ENCODE measurements at places on chromosomes 2 and 18.

DNA sequence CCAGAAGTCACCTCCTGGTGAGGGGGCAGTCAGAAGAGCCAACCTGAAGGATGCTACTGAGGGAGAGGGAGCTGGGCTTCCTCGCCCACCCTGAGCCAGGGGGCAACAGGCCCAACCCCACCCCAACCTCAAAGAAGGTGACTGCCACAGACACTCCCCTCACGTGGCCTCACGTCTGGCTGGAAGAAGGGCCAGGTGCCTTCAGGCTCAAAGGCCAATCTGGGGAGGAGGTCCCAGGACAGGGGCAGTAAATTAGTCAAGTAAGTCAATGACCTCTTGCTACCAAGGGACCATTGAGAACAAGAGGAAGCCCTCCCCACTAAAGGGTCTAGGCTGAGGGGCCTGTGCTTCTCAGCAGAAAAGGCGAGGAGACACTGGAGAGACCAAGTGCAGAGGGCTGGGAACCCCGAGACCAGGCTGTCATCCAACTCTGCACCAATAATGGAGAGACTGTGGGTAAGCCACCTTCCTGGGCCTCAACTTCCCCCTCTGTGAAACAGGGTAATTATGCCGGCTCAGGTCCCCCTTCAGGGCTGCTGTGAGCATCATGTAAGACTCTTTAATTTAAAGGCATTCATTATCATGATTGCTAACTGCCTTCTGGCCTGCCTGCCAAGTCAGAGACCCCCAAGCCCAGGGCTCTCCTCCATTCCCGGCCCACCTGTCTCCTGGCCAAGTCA lies 20.2 kb upstream of the TNS1 start:
- DNase-seq = no peak

- no peak for DNase-seq
Measured at GRCh38 chr2:149334156-149334555, 3.8 kb downstream of the LYPD6 start.

DNA sequence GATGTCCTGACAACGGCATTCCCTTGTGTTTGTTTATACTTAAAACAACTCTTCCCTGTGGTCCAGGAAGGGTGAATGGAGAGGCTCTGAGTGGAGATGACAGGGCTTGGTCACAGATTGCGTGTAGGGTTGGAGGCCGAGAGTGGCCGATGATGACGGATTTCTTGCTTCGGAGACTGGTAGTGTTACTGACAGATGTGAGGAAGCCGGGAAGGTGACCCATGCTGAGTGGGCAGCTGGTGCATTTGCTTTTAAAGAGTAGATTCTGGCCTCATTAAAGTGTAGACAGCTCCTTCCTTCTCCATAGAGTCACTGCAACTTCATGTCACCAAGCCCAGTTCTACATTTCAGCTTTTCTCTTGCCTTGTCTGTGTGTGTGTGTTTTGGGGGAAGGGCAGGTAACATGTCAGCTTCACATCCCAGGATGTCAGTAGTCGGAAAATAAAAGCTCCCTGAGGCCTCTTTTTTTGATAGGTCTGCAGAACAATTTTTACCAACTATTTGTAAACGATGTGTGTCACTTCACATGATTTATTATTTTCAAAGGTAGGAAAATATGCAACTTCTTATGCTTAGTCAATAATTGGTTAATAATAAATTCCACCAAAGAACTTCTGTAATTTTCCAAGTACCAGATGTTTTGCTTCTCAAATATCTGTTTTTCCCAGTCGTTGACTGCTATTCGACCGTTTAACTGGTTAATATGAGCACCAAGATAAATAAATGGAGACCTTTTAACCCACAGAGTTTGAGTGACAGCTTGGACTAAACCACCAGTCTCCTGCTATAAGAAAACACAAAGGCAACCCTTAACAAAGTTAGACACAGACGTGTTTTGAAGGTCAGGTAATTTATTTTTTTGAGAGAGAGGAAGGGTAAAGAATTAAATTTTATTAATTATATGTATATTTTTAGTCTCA lies 436.9 kb downstream of the SLC4A3 start:
- no peak for DNase-seq

- DNase-seq = no peak
Measured at GRCh38 chr18:6837904-6838303, 108.4 kb downstream of the ARHGAP28 start.

DNA sequence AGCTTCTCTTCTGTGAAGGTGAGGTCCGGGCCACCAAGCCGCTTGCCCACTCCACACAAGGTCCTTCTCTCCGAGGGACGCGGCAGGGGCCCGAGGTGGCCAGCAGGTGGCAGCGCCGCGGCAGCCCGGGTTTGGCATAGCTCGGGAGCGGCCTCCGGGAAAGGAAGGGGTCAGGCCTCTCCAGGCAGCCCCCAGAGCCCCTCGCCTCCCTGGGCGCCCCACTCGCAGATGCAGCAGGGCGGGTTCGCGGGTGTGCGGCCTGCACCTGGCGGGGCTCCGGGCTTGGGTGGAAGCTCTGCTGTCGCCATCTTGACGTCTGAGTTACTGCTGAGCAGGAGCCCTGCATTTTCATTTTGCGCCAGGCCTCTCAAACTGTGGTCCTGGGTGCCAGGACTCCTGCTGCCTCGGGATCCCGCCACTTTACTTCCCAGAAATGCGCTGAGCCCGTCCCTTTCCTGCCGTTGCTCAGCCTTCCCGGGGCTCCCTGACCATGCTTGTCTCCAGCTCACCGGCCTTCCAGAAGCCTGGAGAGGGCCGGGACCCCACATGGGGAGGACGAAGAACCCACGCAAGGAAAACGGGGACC lies 18.6 kb upstream of the NCL start:
- peak; percentile 41 for DNase-seq

DNA sequence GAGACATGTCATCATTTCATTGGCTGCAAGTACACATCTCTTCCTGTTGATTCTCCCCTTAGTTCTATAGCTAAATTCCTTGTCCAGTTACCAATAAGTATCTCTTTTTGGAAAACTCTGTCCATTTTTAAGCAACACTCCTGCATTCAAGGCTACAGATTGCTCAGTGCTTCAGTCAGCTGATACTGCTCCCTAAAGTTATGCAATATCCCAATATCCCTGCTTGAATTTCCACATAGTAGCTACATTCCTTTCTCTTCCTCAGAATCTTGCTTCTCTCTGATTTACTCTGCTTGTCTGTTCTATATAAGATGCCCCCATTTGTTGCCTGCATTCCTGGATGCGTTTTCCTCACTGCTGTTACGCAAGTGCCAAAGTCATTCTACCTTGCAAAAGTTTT lies 109.8 kb downstream of the PARD3B start:
- DNase-seq = no peak

DNA sequence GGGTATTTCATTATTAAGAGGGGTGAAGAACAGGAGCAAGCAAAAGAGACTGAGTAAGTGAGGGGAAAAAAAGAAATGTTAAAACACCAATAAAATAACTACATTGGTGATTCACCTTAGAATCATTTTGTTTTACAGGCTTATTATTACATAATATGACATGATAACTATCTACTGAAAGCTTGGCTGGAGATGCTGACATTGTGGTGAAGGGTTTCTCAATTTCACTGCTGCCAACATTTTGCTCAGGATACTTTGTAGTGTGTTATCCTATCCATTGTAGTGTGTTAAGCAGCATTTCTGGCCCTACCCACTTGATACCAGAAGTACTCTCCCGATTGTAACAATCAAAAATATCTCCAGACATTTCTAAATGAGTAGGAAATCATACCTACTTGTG lies 1564.6 kb upstream of the NXPH2 start:
- DNase-seq = no peak

DNA sequence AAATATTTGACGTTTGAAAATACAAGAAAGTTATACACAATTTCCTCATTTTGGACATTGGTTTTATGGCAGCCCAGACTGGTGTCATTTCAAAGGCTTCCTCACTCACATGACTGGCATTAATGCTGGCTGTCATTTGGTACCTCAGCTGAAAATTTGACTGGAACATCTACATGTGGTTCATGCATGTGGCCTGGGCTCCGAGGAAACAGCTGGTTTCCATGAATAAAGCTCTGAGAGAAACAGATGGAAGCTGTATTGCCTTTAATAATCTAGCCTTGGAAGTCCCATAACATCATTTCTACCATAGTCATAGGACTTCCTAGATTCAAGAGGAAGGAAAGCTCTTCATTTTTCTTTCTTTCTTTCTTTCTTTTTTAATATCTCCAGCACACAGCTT lies 42.9 kb upstream of the RIT2 start:
- no peak for DNase-seq

DNA sequence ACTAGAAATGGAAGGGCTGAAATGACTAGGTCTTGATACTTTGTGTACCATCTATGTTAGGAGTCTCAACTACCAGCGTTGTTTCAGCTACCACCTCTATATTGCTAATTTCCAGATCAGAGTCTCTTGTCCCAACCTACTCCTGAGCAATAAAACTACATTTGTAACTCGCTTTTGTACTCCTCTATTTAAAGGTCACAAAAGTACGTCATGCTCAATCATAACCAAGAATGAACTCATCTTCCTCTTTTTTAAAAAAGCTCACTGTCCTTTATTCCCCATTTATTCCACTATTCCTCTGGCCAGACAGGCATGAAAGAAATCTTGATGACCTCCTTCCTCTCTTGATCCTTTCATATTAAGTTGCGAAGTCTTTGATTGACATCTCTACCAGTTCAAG lies 11.2 kb upstream of the MATN3 start:
- DNase-seq = no peak

GRCh38 chr2:219636144-219636915 lies 8.9 kb downstream of the SLC4A3 start:
- no peak for DNase-seq

DNA sequence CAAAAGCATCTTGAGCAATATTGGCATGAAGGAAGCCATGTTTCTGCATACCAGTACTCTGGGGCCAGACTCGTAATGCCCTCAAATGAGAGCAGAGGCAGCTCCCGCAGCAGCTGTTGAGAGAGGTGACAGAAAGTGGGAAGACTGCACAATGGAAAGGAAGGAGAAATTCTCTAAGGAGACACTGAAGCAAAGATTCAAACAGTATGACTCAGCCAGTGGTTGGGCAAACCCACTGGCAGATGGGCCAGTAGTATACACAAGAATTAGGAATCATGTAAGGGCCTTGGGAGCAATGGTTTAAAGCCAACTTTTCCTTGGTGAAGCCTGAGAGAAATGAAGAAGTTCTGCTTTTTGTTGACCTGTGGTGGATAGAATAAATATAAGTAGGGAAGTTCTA lies 2092.7 kb upstream of the PIK3C3 start:
- DNase-seq = no peak

GRCh38 chr18:39521164-39521563 lies 1955.6 kb upstream of the CELF4 start:
- no peak for DNase-seq

GRCh38 chr2:233990261-233990798 lies 60.2 kb upstream of the SPP2 start:
- DNase-seq = no peak

- DNase-seq = no peak
Measured at GRCh38 chr18:54130631-54131030, 93.8 kb downstream of the MBD2 start.

DNA sequence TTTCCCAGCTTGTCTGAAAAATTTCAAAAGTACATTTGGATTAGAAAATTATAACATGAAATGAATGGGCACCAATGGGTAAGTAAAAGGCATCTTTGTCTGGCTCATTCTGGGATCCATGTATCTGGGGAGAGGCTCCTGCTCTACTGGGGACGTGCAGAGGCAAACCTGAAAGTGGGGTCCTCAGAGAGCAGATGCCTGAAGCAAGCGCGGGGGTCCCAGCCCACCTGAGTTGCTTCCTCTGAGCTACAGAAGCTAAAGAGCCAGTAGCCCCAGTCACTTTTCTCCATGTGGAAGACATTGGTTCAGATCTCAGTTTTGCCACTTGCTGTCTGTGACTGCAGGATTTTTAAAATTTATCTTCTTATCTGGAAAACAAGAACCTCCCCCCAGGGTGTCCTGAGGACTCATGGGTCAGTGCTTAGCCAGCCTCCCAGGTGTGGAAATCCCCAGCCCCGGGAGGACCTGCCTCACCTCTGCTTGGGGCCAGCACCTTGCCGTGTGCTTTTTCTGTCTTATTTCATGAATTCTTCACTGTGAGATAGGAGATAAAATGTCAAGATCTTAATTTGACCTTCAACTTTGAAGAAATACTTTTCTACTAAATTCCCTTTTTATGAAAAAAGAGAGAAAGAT lies 25.1 kb upstream of the ODC1 start:
- DNase-seq = no peak

- no peak for DNase-seq
Measured at GRCh38 chr2:156541706-156542105, 105.5 kb downstream of the GPD2 start.

DNA sequence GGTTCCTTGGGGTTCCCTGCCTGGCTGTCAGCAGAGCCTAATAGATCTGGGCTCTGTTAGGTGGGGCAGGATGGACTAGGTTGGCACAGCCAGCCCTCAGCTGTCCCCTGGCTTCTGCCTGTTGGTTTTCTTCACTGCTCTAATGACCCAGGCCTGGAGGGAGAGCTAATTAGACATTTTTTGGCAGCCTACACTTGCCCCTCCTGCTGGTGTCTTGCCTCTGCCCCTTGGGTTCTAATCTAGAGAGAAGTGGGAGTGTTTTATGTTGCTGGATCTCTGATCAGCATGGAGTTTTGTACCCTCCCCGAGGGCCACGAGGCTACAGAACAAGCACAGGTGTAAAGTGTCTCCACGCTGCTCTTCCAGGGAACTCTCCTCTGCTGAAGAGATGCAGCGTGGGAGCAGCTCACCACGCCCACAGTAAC lies 199.4 kb upstream of the RASGRP3 start:
- DNase-seq = no peak

GRCh38 chr2:28270456-28271152 lies 122.1 kb upstream of the FOSL2 start:
- DNase-seq = no peak

DNA sequence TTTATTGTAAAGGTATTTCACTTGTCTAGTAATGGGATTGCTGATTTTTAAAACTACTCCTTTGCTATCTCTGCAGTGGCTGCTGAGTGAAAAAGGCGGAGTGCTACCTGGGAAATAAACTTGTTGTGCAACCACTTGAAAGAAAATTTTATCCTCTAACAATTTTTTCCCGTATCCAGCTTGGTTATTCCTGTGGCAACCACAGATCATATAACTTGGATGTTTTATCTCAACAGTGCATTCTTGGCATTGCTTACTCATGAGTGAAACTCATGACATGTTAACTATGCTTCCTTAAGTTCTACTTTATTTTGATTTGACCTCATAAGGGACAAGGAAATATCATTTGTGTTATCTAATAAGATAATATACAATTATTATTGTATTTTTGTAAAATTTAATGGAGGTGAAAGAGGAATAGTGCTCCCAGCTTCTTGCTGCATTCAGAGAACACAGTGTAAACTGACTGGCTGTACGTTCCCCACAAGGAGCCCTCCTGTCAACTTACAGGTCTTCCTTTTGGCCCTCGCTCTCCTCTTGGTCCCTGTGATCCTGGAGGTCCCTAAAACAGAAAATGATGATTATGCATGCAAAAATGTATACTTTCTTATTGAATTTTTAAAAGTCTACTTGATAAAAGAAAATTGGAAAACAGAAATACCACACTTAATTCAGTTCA lies 82.7 kb downstream of the COL5A2 start:
- no peak for DNase-seq
